GM23248 (cell line): ENCODE measurements at places on chromosomes 2 and 18. TPM values are rescaled to one million over a fixed set of nuclear protein-coding genes. Genes with fewer than 3 reads are reported as not detected.

GRCh38 chr2:85826990-85827878 lies 61.6 kb downstream of the ST3GAL5 start:
- peak; percentile 88 for DNase-seq

- no peak for DNase-seq
Observed at GRCh38 chr18:75344615-75345014, 82.9 kb downstream of the SMIM21 start.

Gene PRKCE
- polyA plus RNA-seq, result 7.0 TPM in 2 replicates

DNA sequence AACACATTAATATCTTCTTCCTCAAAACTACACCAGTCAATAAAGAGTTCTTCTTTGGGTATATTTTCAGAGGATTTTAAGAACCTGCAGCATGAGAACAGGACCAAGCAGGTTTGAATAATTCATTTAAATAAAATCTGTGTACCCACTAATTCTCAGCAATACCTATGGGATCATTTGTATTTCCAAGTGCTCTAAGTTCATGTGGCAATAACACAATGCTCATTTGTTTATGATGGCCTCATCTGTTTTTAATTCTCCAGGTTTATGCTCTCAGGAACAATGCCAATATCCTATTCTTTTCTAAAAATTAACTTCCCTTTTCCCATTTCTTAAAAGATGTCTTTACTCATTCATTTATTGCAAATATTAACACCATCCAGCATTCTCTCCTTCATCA lies 264.7 kb downstream of the METTL4 start:
- DNase-seq, result no peak

Gene HEATR5B
- 4.7 and 5.3 TPM in 2 replicates for polyA plus RNA-seq

DNA sequence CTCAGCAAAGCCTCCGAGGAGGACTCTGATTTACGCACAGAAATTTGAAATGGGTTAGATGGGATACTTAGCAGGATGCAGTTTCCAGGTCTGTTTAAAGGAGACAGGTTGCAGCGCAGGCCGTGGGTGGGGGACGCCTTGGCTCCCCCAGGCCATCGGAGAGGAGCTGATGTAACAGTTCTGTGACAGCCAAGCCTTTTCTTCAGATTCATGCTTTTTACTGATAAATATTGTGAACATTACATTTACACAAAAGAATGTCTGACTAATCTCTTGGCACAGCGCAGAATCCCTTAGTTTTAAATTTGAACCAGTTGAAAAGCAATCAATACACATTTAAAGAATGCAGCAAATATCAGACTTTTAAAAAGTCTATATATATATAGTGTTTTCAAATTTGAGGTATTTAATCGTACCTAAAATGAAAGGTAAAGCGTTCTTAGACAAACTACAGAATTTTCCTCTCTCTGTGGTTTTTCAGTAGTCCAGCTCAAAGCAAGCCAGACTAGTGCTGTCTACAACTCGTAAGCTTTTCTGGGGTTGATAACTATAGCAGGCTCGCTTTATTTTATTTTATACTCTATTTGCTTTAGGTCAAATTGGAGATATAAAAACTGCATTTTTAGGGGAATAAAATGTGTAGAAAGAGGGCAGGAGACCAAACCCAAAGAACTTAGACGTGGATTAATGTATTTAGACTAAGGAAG lies 221.9 kb downstream of the PIEZO2 start:
- peak; percentile 84 for DNase-seq

- no peak for DNase-seq
Observed at GRCh38 chr2:224645722-224646121, 60.6 kb upstream of the CUL3 start.

Gene NUP35
- 10.9 and 11.3 TPM in 2 replicates for polyA plus RNA-seq

DNA sequence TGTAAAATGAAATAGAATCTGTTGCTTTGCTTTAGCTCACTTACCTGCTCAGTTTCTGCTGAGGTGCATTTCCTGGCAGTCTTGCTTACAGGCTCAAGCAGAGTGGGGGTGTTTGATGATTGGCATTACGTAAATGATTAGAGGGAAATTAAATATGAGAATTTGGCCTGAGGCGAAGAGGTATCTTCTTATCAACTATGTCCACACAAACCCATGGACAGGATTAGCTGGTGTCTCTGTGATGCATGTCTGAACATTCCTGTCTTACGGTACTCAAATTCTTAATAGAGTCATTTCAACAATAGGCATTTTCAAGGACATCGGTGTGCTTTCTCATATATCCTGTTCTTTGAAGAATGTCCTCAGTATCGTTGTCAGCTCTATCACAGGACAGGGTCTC lies 102.1 kb downstream of the PRPF40A start:
- no peak for DNase-seq

Gene LRRC30
- not detected in 2 replicates for polyA plus RNA-seq

DNA sequence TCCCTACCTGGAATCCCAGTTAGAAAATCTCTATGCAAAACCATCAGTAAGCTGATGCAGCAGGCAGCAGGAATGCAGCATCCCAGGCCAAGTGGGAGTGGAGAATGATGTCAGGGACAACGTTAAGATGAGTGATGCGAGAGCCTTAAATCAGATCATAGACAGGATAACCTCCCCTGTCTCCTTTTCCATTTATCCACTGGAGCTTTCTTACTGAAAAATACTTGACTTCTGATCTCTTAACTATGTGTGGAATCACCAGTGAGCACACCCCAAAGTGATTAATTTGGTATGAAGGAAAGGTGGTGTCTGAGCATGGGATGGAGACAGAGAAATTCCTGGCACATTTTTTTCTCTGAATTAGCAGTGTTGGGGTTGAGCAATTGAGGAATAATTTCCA lies 98.0 kb downstream of the RND3 start:
- peak; percentile 52 for DNase-seq

Gene CAPN14
- 0.06 TPM in 1 of 2 replicates, not detected in the other for polyA plus RNA-seq

Gene OR6B2
- not detected in 2 replicates for polyA plus RNA-seq

GRCh38 chr2:44705356-44705755 lies 236.1 kb upstream of the SIX3 start:
- DNase-seq, result no peak

Gene B4GALT6
- polyA plus RNA-seq, result 1.2 and 1.3 TPM in 2 replicates

- DNase-seq, result no peak
Observed at GRCh38 chr2:47728551-47728950, 54.4 kb upstream of the MSH6 start.

- DNase-seq, result peak; percentile 5
Observed at GRCh38 chr2:62163106-62163831, 32.6 kb upstream of the B3GNT2 start.

- no peak for DNase-seq
Observed at GRCh38 chr18:50133526-50133925, 61.4 kb downstream of the MYO5B start.

DNA sequence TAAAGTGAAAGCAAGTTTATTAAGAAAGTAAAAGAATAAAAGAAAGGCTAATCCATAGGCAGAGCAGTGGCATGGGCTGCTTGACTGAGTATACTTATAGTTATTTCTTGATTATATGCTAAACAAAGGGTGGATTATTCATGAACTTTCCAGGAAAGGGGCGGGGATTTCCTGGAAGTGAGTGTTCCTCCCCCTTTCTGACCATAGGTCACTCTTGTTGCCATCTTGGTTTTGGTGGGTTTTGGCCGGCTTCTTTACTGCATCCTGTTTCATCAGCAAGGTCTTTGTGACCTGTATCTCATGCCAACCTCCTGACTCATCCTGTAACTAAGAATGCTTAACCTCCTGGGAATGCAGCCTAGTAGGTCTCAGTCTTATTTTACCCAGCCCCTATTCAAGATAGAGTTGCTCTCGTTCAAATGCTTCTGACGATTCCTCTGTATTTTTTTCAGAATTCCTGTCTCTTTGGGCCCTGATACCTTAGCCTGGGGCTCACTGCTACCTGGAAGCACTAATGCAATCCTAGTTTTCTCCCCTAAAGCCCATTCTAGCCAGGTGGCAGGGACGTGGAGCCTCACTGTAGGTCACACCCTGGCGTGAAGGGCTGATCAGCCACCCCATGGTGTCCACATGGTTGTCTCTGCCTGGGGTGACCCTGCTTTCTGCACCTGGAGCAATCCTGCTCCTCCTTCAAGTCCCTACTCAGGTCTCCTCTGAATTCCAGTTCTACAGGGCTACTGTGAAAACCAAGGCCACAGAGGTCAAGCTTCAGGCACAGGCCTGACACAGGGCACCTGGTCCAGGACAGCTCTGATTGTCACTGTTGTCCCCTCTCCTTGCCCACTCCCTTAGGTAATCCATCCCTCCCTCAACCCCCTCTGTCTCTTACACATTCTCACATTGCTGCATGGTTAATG lies 6.0 kb upstream of the SLC35F6 start:
- DNase-seq, result peak; percentile 97
